Hepatic stellate cell (primary cell): ENCODE measurements at places on chromosomes 5 and 9.
A peak's percentile ranks its signal among the peaks of the same experiment; 100 is the strongest.

- no peak for DNase-seq
Measured at GRCh38 chr5:95895771-95896170, 65.9 kb downstream of the ELL2 start.

DNA sequence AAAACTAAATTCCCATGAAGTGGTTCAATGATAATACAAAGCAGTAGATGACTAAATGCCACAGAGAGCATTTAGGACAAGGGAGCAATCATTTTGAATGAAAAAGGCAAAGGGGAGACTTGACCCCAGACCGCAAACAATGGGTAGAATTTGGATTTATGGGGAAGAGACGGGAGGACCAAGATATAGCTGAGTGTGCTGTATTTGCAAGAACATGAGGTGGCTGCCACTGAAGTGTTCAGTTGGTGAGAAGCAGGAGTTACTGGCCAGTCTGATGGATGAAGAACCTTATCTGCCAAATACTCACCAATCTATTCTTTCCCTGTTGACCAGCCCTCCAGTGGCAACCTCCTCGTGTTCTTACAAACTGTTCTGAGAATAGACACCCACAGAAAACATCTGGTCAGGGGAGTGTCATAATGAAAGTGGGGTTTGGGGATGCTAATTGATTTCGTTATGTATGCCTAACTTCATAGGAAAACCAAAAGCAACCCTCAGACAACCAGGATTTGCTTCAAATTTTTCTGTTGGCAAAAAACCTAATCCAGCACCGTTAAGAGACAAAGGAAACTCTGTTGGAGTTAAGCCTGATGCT lies 19.8 kb downstream of the TDRD7 start:
- DNase-seq, result no peak

GRCh38 chr5:135442431-135443160 lies 4.6 kb downstream of the DCANP1 start:
- DNase-seq, result no peak

DNA sequence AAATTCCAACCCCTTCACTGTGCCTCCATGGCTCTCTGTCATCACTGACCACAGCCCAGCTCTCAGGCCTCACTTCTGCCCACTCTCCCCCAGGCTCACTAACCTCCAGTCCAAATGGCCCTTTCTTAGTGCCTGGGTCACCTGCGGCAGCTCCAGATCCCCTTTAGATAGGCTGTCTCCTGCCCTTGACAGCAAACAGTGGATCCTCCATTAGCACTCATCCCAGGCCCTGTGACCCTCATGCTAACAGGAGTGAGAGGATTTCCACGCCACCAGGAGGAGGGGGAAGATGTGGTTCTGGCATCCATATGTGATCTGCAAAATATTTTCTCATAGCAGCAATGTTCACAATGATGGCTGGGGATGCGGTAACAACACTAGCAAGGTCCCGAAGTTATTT lies 139.4 kb downstream of the DCP2 start:
- no peak for DNase-seq

GRCh38 chr5:132283423-132284043 lies 10.7 kb upstream of the SLC22A4 start:
- peak; percentile 69 for DNase-seq

- DNase-seq, result no peak
Measured at GRCh38 chr9:21305213-21305612, at the start of gene IFNA5. Gene IFNA5 (minus strand): TSS chr9:21305313. CDS start chr9:21305256, 57 bp downstream.

DNA sequence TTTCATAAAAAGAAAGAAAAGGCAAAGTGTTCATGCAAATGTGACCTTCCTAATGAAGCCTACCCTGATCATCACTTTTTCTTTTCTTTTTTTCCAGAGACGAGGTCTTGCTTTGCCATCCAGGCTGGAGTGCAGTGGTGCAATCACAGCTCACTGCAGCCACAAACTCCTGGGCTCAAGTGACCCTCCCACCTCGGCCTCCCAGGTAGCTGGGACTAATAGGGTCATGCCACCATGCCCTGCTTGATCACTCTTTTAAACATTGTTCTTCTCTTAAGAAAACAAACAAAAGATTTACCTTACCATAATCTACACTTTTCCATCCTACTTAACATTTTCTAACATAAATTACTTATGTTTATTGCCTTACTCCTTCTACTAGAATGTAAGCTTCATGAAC lies 8.5 kb upstream of the GOLGA1 start:
- DNase-seq, result no peak

DNA sequence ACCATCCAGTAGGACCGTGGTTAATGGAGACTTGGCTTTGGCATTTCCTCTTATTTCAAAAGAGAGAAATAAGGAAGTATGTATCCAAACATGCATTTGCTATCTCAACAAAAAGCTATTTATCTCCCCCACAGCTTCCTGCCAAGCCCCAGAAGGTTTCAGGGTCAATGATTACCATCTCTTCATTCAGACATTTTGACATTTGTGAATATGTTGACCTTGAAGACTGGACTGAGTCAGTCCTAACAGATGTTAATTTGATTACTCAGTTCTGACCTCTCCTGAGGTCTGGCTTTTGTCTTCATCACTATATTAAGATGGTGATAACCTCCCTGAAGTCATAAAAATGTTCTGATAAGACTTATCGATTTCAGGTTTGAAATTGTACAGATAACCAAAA lies 479.4 kb downstream of the AGTPBP1 start:
- no peak for DNase-seq

- no peak for DNase-seq
Measured at GRCh38 chr5:64872044-64872443, 103.3 kb downstream of the CWC27 start.
